ENCODE measurements at places on chromosomes 11 and 22. TPM values are rescaled to one million over a fixed set of nuclear protein-coding genes. Genes with fewer than 3 reads are reported as not detected.

The TTC36 gene
- polyA plus RNA-seq, result 0.46 TPM

The FAM111B gene
- polyA plus RNA-seq, result 4.8 TPM

The NEFH gene
- polyA plus RNA-seq, result 40.9 TPM

The ACRV1 gene
- 1.4 TPM for polyA plus RNA-seq

The MMP7 gene
- 0.32 TPM for polyA plus RNA-seq

The PRDM10 gene
- polyA plus RNA-seq, result 6.6 TPM

The PRR5L gene
- 9.0 TPM for polyA plus RNA-seq

The SEPTIN3 gene
- 289 TPM for polyA plus RNA-seq

The LSP1 gene
- 3.7 TPM for polyA plus RNA-seq

The OR51B2 gene
- not detected for polyA plus RNA-seq

The CASP1 gene
- polyA plus RNA-seq, result 1.8 TPM

The BBOX1 gene
- polyA plus RNA-seq, result 9.3 TPM

The CHRM1 gene
- polyA plus RNA-seq, result 18.8 TPM

The RAB1B gene
- polyA plus RNA-seq, result 297 TPM

All from brain (organoid and tissue), 16 donors.